ENCODE measurements at places on chromosomes 12 and 14.

DNA sequence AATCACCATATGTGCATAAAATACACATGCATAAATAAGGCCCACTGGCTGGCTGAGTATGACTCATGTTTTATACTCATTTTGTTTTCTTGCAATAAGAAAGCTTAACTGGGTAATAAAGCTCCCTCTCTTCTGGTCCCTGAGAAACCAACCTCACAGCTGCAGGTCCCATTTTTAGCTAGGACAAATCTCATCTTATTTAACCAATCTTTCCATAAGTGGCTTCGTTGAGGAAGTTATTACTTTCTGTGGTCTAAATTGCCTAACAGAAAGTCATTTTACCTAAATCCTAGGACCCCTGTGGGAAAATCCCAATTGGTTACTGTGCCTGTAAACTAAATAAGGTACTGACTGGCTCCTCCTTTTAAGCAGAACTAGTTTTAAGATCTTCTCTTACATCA is 232.8 kb upstream of the FBXO33 start:
- H3K4me3 ChIP-seq = no peak overlapping the region
- no peak for DNase-seq
- no peaks in the 10 kb centered on the region for H3K36me3 ChIP-seq
- no peak overlapping the region for H3K27ac ChIP-seq
- H3K4me1 ChIP-seq = no peaks in the 10 kb centered on the region
- H3K27me3 ChIP-seq = no peaks in the 10 kb centered on the region

GRCh38 chr12:93632383-93632782 is 44.8 kb upstream of the CRADD start:
- H3K4me3 ChIP-seq = no peak overlapping the region
- no peaks in the 10 kb centered on the region for H3K27me3 ChIP-seq
- H3K27ac ChIP-seq = no peak overlapping the region
- DNase-seq = no peak

DNA sequence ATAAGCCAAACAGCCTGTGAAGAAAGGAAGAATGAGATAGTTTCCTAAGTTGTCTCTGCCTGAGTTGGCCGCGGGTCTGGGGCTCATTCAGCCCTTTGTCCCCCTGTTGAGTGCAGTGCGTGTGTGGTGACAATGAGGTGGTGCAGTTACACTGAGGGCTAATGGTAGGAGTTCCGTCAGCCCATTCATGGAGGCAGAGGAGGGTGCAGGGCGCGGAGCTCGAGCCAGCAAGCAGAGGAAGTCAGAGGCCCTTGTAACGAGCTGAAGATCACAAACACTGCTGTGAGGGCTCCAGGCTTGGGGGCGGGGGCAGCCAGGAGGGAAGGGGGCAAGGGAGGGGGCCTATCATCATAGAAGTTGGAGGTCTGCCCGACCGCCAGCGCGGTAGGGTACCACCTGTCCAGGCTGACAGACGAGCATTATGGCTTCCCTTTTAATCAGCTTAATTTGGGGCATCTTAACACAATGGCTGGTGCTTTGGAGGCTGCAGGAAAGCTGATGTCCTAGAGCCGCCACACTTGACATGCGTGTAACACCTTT is 20.5 kb downstream of the CCND2 start:
- peaks cover 5% of the 10 kb centered on the region for H3K27me3 ChIP-seq
- no peaks in the 10 kb centered on the region for H3K4me1 ChIP-seq
- no peak for DNase-seq
- H3K27ac ChIP-seq = no peak overlapping the region

DNA sequence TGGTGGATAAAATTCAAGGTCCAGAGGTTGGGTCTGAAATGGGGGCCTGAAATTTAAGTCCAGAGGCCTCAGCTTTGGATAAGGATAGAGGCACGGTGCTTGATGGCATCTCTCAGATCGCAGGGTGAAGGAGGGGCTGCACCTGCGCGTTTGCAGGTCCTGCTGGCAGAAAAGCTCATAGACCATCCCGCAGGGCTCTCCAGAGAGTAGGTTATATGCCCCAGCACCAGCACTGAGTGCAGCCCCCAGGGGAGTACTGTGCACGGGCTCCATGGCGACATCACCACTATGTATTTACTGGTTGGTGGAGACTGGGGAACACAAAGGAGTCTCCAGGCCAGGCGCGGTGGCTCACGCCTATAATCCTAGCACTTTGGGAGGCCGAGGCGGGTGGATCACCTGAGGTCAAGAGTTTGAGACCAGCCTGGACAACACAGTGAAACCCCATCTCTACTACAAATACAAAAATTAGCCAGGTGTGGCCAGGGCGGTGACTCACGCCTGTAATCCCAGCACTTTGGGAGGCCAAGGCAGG is 4.3 kb upstream of the CD63 start:
- DNase-seq = no peak
- no peak overlapping the region for H3K4me3 ChIP-seq
- no peaks in the 10 kb centered on the region for H3K36me3 ChIP-seq
- H3K27me3 ChIP-seq = no peaks in the 10 kb centered on the region

GRCh38 chr12:65656891-65657351 is 167.4 kb upstream of the HMGA2 start:
- peaks cover 72% of the 10 kb centered on the region for H3K4me1 ChIP-seq
- H3K27me3 ChIP-seq = no peaks in the 10 kb centered on the region
- no peaks in the 10 kb centered on the region for H3K36me3 ChIP-seq
- peak overlapping the region; percentile 100 for H3K27ac ChIP-seq
- DNase-seq = peak; percentile 97
- H3K4me3 ChIP-seq = no peak overlapping the region

DNA sequence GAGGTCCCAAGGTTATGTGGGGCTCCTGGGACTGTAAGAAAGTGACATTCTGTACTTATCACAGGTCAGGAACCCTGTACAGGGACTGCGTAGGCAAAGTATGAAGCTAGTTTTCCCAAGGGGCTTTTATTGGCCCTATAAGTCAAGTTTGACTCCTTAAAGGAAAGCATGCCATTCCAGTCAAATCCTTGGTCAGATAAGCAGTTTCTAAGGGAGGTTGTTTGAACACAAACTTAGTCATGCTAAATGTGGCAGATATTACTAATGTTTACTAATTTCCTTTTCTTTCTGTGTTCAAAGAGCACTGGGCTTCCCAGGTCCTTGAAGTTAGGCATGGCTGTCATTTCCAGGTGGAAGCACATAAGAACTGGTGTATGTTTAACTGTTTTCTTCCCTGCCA is 472.4 kb downstream of the ATP23 start:
- H3K36me3 ChIP-seq = no peaks in the 10 kb centered on the region
- DNase-seq = no peak
- no peak overlapping the region for H3K4me3 ChIP-seq

DNA sequence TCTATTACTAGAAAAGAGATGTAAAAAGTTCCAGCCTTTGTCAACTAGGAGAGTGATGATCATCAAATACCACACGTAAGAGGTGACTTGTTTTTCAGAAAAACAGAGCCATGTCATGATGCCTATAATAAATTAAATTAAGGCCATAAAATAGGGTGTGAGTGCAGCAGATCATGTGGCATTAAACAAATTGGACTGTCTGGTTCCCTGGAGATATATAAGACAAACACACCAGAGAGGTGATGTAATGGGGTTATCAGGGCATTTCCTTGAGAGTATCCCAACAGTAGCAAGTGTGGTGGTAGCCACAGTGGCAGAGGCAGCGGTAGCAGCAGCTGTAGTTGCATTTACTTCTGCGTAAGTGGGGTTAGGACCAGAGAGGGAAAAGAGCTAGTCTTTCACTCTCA is 14.6 kb upstream of the GALNT6 start:
- no peaks in the 10 kb centered on the region for H3K27me3 ChIP-seq
- no peaks in the 10 kb centered on the region for H3K4me1 ChIP-seq
- H3K4me3 ChIP-seq = no peak overlapping the region
- H3K27ac ChIP-seq = no peak overlapping the region
- no peaks in the 10 kb centered on the region for H3K36me3 ChIP-seq

- H3K36me3 ChIP-seq = peaks cover 62% of the 10 kb centered on the region
- no peak for DNase-seq
- no peaks in the 10 kb centered on the region for H3K4me1 ChIP-seq
- H3K4me3 ChIP-seq = no peak overlapping the region
Measured at GRCh38 chr12:119746169-119746568, 78.2 kb downstream of the PRKAB1 start.

DNA sequence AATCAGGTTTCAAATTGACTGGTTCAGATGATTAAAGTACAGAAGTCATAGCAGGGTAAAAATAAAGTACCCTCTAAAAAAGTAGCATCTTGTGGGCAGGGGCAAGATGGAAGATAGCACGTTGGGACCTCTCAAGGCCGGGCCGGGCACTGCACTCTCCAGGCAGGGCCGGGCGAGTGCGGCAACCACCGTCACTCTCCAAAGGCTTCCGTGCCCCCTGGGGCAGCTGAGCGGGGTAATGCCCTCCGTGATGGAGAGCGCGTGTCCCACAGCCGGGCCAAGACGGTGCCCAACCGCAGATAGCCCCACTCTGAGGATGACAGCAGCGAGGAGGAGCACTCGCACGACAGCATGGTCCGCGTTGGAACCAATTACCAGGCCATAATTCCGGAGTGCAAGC is 8.6 kb upstream of the PLXNC1 start:
- H3K27me3 ChIP-seq = no peaks in the 10 kb centered on the region
- no peak for DNase-seq
- no peak overlapping the region for H3K4me3 ChIP-seq
- no peaks in the 10 kb centered on the region for H3K4me1 ChIP-seq
- H3K36me3 ChIP-seq = no peaks in the 10 kb centered on the region

DNA sequence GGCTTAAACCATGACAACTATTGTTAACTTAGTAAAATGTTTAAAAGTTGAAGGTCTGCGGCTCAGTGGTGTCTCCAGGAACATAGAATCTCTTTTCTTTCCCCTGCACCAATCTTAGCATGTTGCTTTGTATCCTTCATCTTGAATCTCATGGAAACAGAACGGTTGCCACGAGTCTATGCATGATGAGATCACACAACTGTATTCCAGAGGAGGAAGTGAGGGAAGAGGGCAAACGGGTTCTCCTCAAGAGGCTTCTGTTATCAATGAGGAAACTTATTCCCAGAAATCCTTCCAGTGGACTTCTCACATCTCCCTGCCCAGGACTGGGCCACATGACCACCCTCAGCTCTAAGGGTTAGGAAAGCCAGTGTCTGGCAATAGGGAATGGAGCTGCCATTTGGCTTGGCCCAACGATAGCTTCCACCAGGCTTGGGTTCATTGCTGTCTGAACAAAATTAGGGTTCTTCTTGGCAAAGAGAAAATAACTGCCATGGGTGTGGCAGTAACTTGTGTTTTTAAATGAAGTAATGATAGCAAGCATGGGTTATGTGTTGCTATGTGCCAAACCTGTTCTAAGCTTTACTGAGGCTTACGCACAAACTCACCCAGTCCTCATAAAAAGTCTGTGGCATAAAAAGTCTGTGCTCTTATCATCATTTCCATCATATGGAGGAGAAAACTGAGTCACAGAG is 17.4 kb downstream of the PLXNC1 start:
- no peak overlapping the region for H3K4me3 ChIP-seq
- H3K36me3 ChIP-seq = no peaks in the 10 kb centered on the region
- H3K4me1 ChIP-seq = no peaks in the 10 kb centered on the region
- peaks cover 34% of the 10 kb centered on the region for H3K27me3 ChIP-seq

DNA sequence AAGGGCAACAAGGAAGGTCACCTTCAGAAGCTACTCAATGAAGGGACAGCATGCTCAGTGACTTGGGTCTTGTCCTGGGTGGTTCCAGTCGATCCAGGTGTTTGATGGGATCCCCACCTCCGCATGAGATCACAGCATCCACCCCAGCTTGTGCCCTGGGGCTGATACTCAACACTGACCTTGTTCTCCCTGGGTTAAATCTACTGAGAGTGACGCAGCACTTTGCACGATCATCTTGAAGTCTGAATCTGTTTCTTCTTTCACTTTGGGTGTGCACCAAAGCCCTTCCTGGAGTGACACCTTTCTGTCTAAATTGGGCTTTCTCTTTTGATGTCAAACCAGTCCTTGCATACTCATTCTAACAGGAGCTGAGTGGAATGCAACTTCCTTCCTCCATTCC is 13.8 kb downstream of the NOS1 start:
- H3K4me3 ChIP-seq = no peak overlapping the region
- H3K27me3 ChIP-seq = peaks cover 8% of the 10 kb centered on the region
- H3K36me3 ChIP-seq = no peaks in the 10 kb centered on the region
- DNase-seq = no peak

DNA sequence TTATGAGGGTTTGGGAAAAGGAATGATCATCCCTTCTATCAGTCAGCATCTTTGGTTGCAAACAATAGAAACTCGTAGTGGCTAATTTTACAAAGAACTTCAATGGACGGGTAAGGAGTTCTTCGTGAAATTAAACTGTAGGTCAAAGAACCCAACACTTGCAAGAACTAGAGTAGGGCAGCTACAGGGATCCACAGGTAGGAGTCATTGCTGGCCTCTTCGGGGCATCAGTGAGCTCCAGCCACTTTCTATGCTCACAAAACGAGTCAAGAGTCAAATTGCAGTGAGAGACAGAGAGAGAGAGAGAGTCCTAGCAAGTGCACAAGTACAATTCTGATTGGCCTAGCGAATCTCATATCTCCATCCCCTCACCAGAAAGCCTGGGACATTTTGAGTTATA is 29.9 kb upstream of the OTX2 start:
- no peak for DNase-seq
- H3K36me3 ChIP-seq = no peaks in the 10 kb centered on the region
- no peaks in the 10 kb centered on the region for H3K4me1 ChIP-seq
- H3K27me3 ChIP-seq = peaks cover 14% of the 10 kb centered on the region
- no peak overlapping the region for H3K4me3 ChIP-seq
- no peak overlapping the region for H3K27ac ChIP-seq

GRCh38 chr14:71647086-71647784 is 285.0 kb upstream of the RGS6 start:
- no peaks in the 10 kb centered on the region for H3K27me3 ChIP-seq
- no peaks in the 10 kb centered on the region for H3K36me3 ChIP-seq
- H3K4me3 ChIP-seq = no peak overlapping the region
- H3K4me1 ChIP-seq = peaks cover 18% of the 10 kb centered on the region
- DNase-seq = peak; percentile 12

DNA sequence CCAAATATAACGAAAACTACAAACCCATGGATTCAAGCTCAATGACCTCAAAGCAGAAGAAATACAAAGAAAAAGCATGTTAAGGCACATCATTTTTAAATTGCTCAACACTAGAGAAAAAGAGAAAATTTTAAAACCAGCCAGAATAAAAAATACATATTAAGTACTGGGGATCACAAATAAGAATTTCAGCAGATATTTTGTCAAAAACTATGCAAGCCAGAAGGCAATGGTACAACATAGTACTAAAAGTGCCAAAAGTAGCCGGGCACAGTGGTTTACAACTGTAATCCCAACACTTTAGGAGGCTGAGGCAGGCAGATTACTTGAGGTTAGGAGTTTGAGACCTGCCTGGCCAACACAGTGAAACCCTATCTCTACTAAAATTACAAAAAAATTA is 10.2 kb downstream of the SGPP1 start:
- DNase-seq = peak; percentile 26
- no peaks in the 10 kb centered on the region for H3K36me3 ChIP-seq
- no peak overlapping the region for H3K27ac ChIP-seq
- H3K4me1 ChIP-seq = peaks cover 13% of the 10 kb centered on the region

Data from HCT116 (cell line).